ENCODE measurements at places on chromosomes 12 and 14.
A peak's percentile ranks its signal among the peaks of the same experiment; 100 is the strongest.

DNA sequence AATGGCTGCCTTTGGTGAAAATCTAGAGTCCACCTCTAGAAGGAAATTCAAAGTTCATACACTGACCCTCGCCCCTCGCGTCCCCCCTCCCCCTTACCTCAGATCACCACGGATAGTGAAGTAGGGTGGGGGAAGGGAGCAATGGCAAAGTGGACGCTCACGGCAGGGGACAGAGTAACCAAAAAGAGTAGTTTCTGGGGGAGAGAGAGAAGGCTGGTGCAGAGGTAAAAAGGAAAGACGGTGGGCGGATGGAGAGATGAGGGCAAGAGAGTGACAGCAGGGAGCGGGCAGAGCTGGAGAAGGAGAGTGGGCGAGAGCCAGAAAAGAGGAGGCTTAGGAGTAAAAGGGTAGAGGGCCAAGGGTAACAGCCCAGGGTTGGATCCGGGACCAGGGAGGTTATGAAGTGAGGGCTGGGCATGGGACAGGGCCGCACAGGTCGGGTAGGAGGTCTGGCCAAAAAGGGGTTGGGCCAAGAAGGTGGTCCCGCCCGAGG, 423 bp downstream of the ALDH6A1 start:
- no peak for DNase-seq

GRCh38 chr14:74691456-74691855, 21.4 kb downstream of the AREL1 start:
- DNase-seq: no peak

DNA sequence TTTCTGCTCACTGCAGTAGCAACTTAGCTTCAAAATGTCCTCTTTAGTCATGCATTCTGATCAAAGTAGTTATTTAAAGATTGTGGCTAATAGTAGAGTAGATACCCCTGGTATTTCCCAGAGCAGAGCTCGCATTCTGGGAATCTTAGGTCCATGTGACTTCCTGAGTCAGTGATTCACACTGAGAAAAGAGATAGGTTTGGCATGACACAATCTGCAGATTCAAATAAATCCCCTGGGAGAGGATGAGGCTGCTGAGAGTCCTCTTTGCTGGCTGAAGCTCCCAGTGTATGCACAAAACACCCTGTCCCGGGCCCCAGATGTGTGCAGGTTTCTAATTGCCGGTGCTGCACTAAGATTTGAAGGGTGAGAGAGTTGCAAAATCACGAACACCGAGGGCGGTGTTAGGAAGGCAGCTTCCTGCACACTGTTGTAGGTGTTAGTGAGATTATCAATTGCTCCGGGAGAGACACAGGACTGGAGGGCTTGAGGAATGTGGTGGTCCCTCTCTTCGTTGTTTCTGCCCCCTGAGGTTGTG, 233.2 kb downstream of the NRXN3 start:
- peak; percentile 77 for DNase-seq

- DNase-seq: no peak
Measured at GRCh38 chr14:53954551-53955228, 1.9 kb downstream of the BMP4 start.

GRCh38 chr12:60096727-60097126, 500.9 kb downstream of the SLC16A7 start:
- no peak for DNase-seq

- DNase-seq: peak; percentile 73
Measured at GRCh38 chr12:47561746-47562145, 144.1 kb downstream of the RPAP3 start.

DNA sequence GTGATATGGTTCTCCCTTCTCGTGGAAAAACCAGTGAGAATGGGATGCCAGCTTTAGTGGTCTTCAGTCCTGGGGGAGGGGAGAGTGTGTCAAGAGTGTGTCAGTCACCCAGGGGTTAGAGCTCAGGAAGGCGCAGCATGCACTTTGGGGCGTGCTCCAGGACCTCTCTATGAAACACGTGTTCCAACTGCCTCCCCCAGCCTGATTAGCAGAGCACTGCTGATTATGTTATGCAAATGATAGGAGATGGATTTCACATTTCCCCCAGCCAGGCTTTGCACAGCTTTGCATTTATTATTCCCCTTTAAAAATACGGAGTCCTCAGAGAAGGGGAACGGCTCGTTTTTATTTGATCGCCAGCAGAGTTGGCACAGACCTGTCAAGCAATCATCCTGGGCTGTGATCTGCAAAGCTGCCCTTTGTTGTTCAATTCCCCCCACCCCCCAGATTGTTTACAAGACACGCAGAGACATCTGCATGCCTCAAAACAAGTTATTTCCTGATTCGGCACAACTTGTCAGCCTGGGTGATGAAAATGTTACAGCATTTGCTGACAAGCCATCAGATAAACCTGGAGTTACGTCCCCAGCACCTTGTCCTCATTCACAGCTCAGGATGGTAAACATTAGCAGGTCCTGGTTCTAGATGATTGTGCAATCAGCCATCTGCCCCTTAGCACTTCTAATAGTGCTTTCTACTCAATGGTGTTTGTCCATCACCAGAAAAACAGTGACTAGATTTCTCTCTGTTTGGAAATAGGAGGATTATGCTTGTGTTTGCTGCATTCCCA, 196.5 kb downstream of the NOVA1 start:
- DNase-seq: no peak

DNA sequence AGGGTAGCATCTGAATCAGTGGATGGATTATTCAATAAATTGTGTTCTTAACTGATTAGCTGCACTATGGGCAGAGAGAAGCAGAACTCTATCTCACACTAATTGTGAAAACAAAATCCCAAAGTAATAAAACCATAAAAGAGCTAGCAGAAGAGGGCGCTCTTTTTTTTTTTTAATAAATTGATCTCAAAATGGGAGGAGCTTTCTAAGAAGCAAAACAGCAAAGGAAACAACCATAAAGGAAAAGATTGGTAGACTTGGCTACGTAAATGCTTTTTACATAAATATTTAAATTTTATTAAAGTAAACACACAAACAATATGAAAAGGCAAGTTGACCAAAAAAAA, 1.5 kb upstream of the TM7SF3 start:
- peak; percentile 58 for DNase-seq

DNA sequence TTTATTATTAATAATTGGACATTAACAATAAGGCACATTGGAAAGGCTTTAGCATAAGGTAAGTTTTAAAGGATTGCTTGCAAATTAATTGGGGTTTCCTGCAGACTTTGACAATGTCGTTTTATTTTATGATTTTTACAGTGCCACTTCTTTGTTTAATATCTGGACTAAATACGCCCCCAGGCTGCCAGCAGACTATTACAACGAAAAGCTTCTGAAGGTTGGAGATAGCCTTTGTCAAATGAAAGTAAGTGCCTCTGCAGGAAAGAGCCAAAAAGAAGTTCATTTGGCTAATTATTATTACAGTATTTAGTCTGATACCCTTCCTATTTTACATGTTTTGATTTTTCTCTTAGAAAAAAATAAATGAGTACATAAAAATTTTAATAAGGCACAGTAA, 11.3 kb downstream of the CFAP54 start:
- DNase-seq: no peak

- DNase-seq: no peak
Measured at GRCh38 chr14:68820536-68820935, 27.7 kb upstream of the ZFP36L1 start.

- DNase-seq: no peak
Measured at GRCh38 chr12:3003357-3003992, 44.3 kb downstream of the TEAD4 start.

- no peak for DNase-seq
Measured at GRCh38 chr12:48782457-48783395, 6.2 kb downstream of the ADCY6 start.

DNA sequence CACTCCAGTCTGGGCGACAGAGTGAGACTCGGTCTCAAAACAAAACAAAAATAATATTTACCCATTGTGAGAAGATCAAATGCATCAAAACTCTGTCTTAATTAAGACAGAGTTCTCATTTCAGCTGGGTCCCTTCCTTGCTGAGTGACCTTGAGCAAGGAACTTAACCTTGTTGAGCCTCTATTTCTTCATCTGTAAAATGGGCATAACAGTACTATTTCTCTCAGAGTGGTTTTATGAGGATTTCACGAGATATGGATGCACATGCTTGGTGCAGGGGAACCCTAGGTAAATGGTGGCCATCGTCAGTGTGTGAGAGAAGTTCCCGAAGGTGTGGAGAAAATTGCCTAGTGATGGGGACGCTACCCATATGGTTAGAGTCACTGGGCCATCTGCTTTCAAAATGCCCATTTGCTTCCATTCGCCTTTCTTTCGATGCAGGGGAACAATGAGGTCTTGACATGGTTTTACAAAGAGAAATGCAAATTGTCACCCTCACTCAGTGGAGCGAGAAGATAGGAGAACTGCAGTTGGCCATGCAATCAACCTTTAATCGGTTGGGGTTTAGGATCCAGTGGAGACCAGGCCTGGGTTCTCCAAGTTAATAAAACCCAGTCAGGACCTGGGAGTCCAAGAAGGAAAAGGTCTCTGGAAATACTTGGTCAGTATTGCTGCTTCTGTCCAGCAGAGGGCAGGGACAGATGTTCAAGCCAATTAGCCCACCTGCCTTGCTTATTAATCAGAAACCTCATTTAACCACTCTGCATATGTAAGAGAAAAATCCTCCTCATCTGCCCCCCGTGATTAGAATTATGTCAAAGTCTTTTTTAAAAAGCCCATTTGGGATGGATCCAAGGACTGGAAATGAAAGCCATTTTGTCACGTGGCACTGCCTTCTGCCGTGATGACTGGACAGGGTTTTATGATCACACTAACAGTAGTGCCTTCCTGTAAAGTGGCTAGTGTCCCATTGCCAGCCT, 37.2 kb downstream of the CFAP251 start:
- DNase-seq: no peak

- DNase-seq: no peak
Measured at GRCh38 chr14:32211068-32211404, 8.0 kb upstream of the RNU6-8 start.

DNA sequence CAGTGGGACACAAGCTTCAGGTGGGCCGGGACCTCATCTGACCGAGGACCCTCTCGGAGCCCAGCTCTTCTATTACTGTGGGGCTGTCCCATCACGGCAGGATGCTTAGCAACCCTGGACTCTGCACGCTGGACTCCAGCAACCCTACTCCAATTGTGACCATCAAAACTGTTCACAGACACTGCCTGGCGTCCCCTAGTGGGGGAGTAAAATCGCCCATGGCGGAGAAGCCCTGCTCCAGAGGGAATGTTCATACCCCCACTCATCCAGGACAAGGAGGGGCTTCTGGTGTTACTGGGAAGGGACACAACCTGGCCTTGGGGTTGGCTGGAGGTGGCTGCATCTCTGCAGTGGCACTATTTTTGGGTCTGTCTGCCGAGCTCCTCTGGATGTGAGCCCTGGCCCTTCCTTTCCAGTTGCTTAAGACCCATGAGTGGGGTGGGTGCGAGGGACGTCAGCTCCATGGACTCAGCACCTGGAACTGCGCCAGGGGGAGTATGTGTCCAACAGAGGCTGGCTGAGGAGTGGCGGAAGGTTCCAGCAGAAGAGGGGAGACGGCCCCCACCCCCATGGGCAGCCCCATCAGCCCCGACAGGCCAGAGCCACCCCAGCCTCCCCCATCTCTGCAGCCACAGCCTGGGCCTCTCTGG, 103.8 kb downstream of the RFLNA start:
- no peak for DNase-seq

DNA sequence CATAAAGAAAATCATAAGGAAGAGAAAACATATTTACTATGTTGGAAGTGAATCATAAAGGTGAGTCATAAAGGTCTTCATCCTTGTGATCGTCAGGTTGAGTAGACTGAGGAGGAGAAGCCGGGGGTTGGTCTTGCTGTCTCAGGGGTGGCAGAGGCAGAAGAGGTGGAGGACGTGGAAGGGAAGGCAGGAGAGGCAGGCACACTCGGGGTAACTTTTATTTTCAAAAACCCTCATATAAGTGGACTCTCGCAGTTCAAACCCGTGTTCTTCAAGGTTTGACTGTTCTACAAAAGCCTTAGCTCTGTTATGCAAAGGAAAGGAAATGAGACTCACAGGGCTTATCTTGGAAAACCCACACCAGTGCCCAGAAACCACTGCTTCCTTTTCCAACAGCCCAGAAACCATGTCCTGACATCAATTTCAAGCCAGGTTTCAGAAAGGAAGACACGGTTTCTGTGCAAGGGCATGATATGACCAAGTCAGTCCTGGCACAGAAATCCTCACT, 14.0 kb downstream of the SMCO2 start:
- peak; percentile 87 for DNase-seq

- DNase-seq: peak; percentile 53
Measured at GRCh38 chr12:58616618-58617017, 303.7 kb downstream of the LRIG3 start.

GRCh38 chr14:103111232-103111868, 11.9 kb upstream of the TNFAIP2 start:
- no peak for DNase-seq

DNA sequence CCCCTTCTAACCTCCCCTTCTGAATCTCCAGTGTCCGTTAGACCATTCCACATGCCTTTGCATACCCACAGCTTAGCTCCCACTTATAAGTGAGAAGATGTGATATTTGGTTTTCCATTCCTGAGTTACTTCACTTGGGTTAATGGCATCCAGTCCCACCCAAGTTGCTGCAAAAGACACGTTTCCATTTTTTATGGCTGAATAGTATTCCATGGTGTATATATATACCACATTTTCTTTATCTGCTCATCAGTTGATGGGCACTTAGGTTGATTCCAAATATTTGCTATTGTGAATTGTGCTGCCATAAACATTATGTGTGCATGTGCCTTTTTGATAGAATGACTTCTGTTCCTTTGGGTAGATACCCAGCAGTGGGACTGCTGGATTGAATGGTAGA, 67.8 kb downstream of the MVK start:
- DNase-seq: no peak

GRCh38 chr12:116199160-116199706, 78.3 kb downstream of the MED13L start:
- no peak for DNase-seq

- DNase-seq: no peak
Measured at GRCh38 chr14:58966997-58967396, 221.5 kb upstream of the DAAM1 start.

DNA sequence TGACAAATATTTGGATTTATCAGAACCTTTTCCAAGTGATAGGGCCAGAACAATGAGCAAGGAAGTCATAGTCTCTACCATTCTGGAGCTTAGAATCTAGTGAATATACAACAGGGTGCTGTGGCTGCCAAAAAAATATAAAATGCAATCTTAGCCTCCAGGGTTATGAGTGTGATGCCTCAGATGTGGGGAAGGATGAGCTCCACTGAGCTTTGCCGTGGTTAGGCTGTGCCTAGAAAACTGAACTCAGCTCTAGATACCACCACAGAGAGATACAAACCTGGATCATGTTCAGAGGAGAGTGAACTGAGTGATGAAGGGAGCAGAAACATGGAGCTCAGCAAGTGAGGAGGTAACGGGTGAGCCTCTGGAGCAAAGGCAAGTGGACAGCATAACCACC, 138.1 kb upstream of the HIF1A start:
- DNase-seq: no peak
